ENCODE measurements at places on chromosomes 12 and 14.

DNA sequence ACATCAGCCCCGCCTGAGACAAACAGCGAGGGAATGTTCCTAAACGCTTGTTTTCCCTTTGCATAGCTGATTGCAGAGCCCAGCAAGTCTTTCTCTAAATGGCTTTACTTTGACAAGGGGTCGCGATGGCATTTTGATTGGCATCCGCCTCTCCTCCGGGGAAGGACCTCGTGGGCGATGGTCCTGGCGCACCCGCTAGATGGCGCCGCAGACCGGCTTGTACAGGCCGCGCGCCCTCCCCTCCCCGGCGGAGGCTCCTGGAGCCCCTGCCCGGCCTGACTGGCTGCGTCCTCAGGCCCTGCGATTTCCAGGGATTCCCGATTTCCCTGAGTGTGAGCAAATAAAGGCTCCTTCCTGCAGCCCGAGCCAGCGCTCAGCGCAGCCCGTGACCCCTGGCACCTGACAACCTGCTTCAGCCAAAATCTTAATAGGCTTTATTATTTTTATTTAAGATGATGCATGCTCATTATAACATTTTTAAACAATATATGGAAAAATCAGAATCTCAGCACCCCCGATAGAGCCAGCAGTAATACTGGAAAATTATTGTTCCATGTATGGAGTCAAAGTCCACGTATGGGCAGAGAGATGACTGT lies 468.3 kb downstream of the AACS start:
- H3K4me3 ChIP-seq: no peak overlapping the region
- H3K27me3 ChIP-seq: no peaks in the 10 kb centered on the region
- no peaks in the 10 kb centered on the region for H3K36me3 ChIP-seq
- H3K27ac ChIP-seq: no peak overlapping the region
- H3K4me1 ChIP-seq: no peaks in the 10 kb centered on the region

- no peaks in the 10 kb centered on the region for H3K27me3 ChIP-seq
- no peak overlapping the region for H3K27ac ChIP-seq
Measured at GRCh38 chr14:52700701-52701172, 5.4 kb upstream of the ERO1A start.

GRCh38 chr12:114238808-114239207 lies 167.1 kb downstream of the TBX5 start:
- no peaks in the 10 kb centered on the region for H3K36me3 ChIP-seq
- H3K4me1 ChIP-seq: no peaks in the 10 kb centered on the region

GRCh38 chr12:107027636-107028053 lies 40.7 kb upstream of the MTERF2 start:
- H3K27ac ChIP-seq: no peak overlapping the region
- no peaks in the 10 kb centered on the region for H3K36me3 ChIP-seq
- no peaks in the 10 kb centered on the region for H3K27me3 ChIP-seq

- H3K4me1 ChIP-seq: no peaks in the 10 kb centered on the region
- no peaks in the 10 kb centered on the region for H3K36me3 ChIP-seq
- H3K27me3 ChIP-seq: no peaks in the 10 kb centered on the region
- H3K27ac ChIP-seq: no peak overlapping the region
Measured at GRCh38 chr12:124024263-124024678, 51.3 kb downstream of the ZNF664 start.

Measured in B cell (primary cell).